ENCODE measurements at places on chromosomes 5 and 9.

DNA sequence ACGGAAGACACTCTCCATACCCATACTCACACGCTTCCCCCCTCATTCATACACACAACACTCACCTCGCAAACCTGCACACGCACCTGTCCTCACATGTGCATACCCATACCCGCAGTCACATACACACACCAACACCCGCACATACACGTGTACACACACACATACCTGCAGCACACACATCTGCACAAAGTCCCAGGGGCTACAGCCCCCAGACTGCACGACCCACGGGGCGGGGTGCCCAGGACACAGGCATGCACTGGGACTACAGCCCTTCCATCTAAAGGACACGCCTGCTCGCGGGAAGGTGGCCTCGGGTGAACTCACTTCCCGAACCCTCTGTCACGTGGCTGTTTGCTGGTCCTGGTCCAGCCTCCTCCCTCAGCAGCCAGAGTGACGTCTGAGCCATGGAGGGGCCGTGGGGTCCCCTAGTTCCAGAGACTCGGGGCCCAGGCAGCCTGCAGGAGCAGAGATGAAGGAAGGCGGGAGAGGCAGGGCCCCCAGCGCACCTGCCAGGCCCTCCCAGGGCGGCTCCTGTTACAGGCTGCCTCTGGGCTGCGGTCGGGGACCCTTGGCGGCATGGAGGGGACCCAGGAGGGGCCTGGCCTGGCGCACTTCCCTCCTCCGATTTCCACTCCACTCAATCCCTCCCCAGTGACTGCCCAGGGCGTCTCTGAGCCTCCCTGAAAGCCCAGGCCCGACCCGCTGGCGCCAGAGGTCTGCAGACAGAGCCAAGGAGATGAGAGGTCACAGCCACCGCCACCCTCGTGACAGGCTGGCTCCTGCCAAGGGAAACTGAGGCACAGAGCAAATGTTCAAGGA lies 8.1 kb downstream of the SLC12A7 start:
- DNase-seq = no peak

DNA sequence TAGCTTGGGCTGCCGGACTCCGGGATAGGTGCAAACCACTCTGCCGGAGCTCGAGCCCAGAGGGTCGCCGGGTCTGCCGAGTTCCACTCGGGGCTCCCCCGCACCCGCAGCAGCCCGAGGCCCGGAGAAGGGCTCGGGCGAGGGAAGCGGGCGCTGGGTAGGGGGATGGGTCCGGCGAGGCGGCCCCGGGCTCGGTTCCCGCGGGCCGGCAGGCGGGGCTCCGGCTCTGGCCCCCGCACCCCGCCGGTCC lies 507 bp downstream of the RICTOR start:
- DNase-seq = no peak

DNA sequence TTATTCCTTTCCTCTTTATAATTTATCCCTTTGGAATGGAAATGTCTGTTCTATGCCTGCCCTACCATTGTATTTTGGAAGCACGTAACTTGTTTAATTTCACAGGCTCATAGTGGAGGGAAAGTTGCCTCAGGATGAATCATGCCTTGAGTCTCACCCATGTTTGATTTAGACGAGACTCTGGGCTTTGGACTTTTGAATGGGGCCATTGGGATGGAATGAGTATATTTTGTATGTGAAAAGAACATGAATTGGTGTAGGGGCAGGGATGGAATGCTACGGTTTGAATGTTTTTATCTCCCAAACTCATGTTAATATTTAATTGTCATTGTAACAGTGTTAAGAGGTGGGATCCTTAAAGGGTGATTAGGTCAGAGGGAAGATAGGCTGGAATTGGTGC lies 10.3 kb downstream of the FBXW5 start:
- DNase-seq = no peak

DNA sequence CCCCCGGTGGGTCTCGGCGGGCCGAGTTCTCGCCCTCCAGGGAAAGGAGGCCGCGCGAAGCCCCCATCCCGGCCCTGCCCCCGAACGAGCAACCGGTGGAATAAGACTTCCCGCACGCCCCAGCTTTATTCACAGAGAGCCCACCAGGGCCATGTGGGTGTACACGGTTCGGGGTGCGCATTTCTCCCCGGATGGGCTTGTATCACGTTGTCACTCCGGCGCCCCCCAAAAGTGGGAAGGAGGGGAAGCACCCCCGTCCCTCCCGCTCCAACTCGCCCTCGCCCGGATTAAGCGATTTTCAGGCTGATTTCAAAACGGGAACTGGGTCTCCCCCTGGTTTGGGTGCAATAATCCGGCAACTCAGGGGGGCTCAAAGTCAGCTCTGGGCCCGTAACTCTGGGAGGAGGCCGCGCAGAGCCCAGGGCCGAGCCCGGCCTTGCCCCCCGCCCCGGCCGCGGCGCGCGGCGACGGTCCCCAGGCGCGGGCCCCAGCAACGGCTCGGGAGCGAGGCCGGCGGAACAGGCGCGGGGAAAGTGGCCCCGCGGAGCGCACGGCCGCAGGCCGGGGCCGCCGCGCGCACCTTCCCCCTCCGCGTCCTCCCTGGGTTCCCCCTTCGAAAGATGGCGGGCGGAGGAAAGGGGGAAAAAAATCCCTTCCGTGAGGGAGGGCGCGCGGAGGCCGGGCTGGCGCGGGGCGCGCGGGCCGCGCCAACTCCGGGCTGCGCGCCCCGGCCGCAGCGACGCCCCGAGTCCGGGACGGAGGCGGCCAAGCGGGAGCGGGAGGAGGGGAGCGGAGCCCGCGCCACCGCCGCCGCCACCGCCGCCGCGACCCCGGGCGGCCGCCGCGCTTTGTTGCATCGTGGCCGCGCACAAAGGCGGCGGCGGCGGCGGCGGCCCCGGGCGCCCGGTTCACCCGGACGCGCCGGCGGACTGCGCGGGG lies 644 bp downstream of the BRD3 start:
- DNase-seq = peak; percentile 39

DNA sequence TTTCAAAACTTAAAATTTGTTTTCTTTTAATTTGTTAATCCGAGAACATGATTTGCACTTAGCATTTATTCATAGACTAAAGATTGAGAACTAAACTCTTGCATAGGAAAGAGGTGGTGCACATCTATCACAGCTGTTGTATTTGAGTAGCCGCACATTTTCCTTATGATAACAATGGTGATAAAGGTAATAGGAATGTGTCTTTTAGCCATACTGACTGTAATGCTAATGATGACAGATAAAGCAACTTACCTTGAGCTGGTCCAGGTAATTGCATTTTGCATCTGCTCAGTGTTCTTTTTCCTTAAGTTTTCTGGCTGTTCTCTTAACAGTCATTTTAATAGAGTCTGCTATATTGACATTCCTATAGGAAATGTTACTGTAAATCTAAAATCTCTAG lies 19.0 kb downstream of the PHAX start:
- DNase-seq = no peak

GRCh38 chr9:134375430-134376385 lies 49.5 kb downstream of the RXRA start:
- no peak for DNase-seq

DNA sequence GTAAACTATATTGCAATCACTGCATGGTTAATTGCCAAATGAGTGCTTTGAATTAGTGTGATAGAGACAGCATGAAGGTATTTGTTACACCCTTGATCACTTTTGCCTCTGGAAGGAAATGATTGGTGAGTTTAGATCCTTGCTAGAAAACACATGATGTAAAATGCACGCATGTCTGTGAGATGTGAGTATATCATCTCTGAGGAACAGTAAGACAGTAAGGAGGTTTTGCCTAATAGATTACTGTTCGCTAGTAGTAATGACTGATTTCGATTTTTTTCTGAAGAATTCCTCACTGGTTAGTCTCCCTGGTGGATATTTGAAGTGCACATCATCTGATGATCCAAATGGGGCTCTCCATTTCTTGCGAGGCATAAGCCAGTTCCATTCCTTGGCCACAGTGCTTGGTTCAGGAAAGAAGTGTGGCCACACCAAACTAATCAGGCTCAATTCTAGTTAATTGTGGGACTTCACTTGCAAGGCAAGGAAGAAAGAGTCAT lies 156.4 kb upstream of the ADRA1B start:
- no peak for DNase-seq

GRCh38 chr5:180470361-180470760 lies 23.8 kb upstream of the CNOT6 start:
- no peak for DNase-seq

All from HL-60 (cell line).